ENCODE measurements at places on chromosomes 16 and 17.

GRCh38 chr17:14434506-14434905, 133.6 kb downstream of the HS3ST3B1 start:
- no peak for DNase-seq

GRCh38 chr17:27585792-27586191, 45.2 kb upstream of the LGALS9 start:
- DNase-seq: no peak

GRCh38 chr16:89187032-89187769, 13.1 kb downstream of the SLC22A31 start:
- no peak for DNase-seq

- no peak for DNase-seq
Observed at GRCh38 chr16:89458551-89458950, 31.8 kb downstream of the ANKRD11 start.

DNA sequence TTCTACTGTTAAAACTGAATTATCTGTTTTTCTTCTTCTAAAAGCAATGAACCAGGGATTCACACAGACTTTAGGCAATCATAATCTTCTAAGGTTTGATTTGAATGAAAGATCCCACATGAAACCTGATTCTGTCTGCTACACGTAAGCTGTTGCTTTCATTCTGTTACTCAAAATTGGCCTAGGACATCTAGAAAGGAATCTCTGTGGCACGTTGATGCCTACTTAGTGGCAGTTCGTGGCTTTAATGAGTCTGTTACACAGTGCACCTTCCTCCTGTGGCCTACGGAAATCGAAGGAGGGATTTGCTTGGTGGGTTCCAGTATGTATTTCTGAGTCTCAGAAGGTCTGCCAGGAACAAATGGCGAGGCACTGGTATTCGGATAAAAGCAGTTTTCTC, 489.4 kb upstream of the HSBP1 start:
- no peak for DNase-seq

- no peak for DNase-seq
Observed at GRCh38 chr17:1769822-1770477, 8.1 kb downstream of the SERPINF1 start.

DNA sequence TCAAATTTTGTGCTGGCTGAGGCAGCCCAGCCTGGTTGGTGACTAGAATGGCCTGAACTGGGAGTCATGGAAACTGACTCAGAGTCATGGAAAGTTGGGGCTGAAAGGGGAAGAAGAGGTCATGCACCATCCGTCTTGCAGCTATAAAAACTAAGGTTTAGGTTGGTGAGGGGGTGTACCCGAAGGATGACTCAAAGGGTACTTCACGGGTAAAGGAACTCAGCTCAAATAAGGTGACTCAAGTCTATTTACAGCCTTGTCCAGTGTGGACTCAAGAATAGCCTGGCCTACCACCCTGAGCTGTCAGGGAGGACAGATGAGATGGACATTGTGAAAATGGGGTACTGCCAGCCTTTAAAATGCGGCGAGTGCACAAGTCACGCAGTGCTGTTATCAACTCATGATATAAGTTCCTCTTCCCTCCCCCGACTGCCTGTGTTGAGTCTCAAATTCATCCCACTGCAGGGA, 18.6 kb downstream of the CD300LB start:
- no peak for DNase-seq

DNA sequence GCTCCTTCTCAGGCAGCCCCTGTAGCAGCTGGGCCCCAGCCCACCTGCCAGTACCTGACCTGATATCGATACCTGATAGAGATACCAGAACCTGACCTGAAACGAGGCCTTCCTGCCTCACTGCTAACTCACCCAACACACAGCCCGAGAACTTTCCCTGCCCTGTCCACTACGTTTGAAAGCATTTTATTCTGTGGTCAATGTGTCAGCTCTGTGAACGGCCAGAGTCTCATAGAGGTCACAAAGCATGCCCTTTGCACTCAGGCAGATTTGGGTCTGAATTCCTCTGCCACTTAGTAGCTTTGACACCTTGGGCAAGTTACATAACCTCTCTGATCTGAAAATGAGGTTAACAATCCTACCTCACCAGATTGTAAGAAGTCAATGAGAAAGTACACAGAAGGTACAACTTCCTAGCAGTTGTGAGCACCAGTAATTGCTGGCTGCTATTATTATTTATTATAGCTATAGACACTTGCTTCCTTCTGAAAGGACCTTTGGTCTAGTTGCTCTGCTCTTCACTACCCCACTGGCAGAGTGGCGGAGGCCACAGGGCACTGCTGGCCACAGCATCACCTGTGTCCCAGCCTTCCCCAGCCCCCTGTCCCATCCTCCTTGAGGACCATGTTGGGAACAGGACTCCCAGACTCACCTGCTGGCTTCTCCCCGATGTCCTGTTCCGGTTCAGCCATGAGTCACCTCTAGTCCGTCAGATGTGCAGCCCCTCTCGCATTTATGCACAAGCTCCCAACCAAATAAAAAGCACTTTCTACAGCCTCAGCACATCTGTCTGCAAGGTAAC, 895 bp downstream of the ANKRD40CL start:
- no peak for DNase-seq

GRCh38 chr17:49918591-49918990, 50.4 kb upstream of the DLX4 start:
- DNase-seq: no peak

GRCh38 chr17:15309793-15310192, 31.6 kb downstream of the TEKT3 start:
- DNase-seq: no peak

Measured in CMK (cell line).